ENCODE measurements at places on chromosomes 3 and 15.
A peak's percentile ranks its signal among the peaks of the same experiment; 100 is the strongest.

GRCh38 chr15:100256970-100257650 lies 84.7 kb downstream of the ADAMTS17 start:
- DNase-seq, result no peak

DNA sequence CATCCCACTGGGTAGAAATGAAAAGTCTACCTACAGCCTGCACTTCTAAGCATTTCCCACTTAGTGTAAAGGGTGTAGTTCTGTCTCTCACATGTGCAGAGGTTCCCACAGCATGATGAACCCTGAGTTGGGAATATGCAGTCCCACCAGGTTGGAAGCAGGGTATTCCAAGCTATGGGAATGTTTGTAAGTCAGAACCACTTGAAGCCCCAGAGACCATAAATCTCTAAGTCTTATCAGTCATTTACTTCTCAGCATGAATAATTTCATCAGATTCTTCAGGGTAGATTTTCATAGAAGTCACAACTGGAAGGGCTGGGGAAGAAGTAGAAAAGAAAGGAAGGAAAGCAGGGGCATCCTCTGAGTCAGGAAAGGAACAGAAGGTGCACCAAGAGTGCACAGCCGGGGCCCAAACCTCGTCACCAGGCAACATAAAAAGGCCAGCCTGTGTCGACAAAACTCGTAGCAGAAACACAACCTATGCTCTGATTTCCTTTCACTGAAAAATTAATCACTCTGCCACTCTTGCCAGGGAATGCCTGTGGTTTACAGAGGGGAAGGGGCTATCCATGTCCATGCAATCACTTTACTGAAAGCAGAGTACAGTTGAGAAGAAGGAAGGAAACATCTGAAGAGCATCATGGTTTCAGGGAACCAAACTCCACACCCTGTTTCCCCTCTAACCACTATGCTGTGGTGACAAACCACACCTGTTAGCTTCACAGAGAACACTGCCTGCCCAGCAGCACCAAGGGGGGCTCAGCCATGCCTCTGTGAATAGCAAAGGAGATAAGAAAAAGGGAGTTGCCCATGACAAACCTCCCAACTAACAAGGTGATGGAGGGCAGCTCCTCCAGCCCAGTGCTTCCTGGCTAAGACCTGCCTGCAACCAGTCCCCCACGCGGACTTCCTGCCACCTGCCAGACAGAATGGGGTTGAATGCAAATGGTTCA lies 40.5 kb downstream of the SH3BP5 start:
- no peak for DNase-seq

- no peak for DNase-seq
These were observed 25.9 kb upstream of the UBE2Q2 start for GRCh38 chr15:75817138-75817935.

DNA sequence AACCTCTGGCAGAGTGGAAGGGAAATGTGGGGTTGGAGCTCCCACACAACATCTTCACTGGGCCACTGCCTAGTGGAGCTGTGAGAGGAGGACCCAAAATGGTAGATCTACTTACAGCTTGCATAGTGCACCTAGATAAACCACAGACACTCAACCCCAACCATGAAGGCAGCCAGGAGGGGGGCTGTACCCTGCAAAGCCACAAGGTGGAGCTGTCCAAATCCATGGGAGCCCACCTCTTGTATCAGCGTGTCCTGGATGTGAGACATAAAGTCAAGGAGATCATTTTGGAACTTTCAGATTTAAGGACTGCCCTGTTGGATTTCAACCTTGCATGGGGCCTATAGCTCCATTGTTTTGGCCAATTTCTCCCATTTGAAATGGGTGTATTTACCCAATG lies 20.9 kb downstream of the TP63 start:
- no peak for DNase-seq

DNA sequence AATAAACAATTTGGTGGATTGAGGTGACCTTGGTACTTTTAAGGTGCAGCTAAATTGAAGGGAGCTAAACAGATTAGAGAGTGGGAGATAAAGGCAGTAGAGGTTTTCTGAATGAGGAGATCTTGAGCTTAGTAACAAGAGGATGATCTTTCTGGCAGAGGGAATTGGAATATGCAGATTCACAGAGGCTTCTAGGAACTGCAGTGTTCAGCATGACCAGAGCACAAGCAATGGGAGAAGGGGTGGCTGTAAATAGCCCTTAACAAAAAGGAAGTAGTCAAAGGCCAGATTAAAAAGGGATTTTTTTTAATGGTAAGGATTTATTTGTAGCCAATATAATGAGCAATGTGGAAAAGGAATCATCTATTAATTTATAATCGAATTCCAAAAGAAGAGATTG lies 5.7 kb upstream of the BNIP2 start:
- no peak for DNase-seq

GRCh38 chr15:90223441-90224165 lies 10.1 kb downstream of the CIB1 start:
- DNase-seq, result no peak

DNA sequence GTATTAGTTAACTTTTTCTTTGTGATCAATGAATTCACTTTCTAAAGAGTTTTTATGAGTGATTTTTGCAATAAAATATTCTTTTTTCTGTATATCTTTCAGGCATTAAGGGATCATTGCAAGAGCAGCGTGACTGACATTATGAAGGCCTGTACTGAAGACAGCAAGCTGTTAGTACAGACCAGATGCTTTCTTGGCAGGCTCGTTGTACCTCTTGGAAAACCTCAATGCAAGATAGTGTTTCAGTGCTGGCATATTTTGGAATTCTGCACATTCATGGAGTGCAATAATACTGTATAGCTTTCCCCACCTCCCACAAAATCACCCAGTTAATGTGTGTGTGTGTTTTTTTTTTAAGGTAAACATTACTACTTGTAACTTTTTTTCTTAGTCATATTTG lies 24.4 kb downstream of the SELENOT start:
- no peak for DNase-seq

GRCh38 chr3:95939235-95939809 lies 875.1 kb upstream of the EPHA6 start:
- DNase-seq, result no peak

DNA sequence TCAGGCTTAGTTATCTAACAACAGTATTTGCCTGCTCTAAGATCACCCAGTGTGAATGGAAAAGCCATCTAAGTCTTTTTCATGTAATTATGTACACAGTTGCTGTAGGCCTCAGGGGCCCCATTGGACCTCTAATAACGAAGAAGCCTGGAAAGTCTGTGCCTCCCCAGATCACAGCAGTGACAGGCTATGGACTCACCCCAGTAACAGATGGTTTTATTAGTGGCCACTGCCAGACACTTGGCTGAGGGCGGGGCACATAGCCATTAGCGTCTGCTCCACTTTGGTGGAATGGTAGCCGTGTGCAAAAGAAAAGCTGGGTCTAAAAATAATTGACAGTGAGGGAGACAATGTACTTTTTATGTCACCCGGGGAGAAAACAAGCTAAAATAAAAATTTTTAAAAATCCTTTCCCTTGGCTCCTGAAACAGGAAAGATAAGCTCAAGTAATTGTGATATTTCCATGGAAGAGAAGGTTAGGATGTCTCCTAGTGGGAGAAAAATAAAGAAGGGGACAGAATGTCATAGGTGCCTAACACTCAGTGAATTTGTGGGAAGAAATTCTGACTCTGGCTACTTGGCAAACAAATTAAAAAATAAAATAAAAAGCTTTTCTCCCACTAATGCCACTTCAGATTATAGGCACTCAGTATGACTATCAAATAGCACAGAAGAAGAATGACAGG lies 44.3 kb upstream of the ZNF385D start:
- no peak for DNase-seq

DNA sequence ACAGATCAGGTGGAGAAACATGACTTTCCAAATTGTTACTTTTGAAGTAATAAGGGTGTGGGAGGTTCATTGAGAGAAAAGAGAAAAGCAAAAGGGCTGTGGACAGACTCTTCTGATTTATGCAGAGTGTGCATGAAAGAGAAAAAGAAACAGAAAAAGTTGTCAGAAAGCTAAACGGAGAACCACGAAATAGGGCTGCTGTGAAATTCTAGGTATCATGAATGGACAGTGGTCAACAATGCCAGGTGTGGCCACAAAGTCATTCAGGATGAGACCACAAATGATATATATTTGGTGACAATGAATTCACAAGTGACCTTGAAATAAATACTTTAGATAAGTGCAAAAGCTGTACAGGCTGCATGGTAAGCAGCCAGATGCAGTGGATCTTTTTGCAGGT lies 170.1 kb downstream of the IL5RA start:
- DNase-seq, result no peak

GRCh38 chr3:73485877-73486330 lies 138.8 kb downstream of the PDZRN3 start:
- DNase-seq, result no peak

DNA sequence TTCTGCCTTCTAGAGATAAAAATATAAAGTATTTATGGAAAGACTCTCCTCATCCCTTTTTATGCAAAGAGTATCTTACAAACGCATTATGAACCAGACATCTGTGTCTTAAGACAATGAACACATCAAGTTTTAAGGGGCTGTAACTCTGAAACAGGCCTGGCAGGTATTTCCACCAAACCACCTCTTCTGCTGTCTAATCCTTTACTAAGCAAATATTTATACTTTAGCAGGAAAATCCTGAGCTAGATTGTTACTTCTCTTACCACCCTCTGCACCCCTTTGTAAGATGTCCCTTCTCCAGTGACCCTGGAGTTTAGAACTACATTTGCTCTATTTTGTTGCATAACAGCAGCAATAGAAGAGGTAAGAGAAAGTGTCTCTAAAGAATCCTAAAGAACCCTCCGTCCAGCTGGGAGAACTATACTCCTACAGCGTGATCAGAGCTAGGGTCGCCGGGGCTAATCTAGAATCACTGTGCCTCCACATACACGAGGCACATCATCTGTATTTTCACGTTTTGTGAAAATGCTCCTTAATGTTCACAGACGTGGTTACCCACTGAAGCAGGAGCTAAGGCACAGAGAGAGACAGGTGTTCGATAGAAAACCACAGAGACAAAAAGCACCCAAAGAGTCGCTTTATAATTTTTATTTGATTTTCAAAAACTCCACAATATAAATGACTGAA lies 129.6 kb downstream of the FOXP1 start:
- no peak for DNase-seq

- DNase-seq, result peak; percentile 16
These were observed 129.8 kb downstream of the PPM1L start for GRCh38 chr3:160885791-160886286.

DNA sequence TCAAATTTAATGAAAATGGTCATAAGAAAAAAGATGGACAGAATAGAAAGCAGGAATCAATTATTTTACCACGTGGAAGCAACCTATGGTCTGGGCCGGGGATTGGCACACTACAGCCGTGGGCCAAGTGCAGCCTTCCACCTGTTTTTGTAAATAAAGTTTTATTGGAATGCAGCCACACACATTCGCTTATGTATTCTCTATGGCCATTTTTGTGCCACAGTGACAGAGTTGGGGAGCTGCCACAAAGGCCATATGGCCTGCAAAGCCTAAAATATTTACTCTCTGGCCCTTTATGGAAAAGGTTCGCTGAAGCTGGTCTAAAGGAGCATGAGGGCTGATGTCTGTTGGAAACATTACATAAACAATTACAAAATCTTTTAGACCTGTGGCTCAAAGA lies 144.8 kb downstream of the TMCO5A start:
- no peak for DNase-seq

GRCh38 chr3:147702509-147702908 lies 293.3 kb downstream of the ZIC1 start:
- DNase-seq, result no peak

DNA sequence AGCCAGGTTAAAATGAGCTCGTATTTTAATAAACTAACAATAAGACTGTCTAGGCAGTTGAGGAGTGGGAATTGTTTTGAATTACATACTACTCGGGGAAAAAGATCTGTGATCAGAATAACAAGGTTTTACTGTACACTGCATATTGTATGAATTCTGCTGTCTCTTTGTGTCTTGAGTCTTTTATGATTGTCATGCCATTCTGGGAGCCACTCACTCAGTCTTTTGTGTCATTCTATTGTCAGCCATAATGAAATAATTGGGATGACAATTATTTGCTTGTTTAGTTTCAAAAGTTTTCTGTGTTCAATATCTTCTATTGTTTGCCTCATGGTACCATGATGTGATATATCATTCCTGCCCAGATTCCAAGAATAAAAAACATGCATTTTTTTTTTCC lies 339.6 kb upstream of the TBL1XR1 start:
- no peak for DNase-seq

Data from substantia nigra (tissue), 51 donors.